Esophagus squamous epithelium (tissue), 5 donors: ENCODE measurements at places on chromosomes 4 and X. TPM values are rescaled to one million over a fixed set of nuclear protein-coding genes. Genes with fewer than 3 reads are reported as not detected.

DNA sequence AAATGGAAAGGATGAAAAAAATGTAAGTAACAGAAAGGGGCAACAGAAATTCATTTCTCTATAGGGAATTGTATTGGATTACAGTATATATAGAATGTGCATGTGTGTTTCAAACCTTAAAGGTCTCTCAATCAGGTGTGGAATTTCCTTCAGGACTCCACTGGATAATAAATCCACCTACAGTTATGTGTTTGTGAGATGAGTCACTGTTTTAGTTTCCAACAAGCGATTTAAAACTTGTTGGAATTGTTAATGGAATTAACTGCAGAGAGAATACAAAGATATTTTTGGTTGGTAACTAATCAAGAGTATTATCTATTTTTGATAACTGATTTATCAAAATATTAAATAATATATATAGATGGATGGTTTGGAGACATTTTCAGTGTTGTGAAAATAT lies 32.8 kb downstream of the CEP44 start:
- H3K4me1 ChIP-seq: no peaks in the 10 kb centered on the region
- H3K27ac ChIP-seq: no peak overlapping the region
- H3K27me3 ChIP-seq: no peaks in the 10 kb centered on the region
- H3K4me3 ChIP-seq: no peak overlapping the region
- no peak for DNase-seq

DNA sequence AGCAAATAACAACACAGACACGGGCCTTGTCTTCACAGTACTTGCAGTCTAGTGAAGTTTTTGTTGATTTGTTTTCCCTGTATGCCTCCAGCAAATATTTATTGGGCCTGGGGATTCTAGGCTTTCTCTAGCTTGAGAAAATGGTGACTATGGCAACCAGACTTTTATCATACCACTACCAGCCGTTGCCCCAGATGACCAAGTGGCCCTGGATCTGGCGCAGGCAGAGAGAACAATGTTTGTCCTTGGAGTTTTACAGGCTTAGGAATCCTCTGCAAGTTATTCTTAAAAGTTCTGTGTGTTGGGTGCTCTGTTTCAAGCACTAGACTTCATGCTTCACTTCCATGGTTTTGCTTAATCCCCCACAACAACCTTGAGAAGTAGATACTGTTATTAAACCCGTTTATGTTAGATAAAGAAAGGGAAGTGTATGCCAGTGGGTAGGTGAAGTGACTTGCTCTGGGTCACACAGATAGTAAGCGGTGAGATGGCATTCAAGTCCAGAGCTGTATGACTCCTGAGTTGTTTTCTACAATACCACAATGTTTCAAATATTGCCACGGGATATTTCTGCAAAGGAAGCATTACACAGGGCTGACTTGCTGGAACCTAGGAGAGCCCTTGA lies 94.6 kb downstream of the AKAP4 start:
- no peak overlapping the region for H3K27ac ChIP-seq
- H3K36me3 ChIP-seq: no peaks in the 10 kb centered on the region
- no peaks in the 10 kb centered on the region for H3K4me1 ChIP-seq
- no peaks in the 10 kb centered on the region for H3K27me3 ChIP-seq
- DNase-seq: no peak

GRCh38 chr4:1337376-1337831 lies 9.6 kb upstream of the UVSSA start:
- H3K27me3 ChIP-seq: no peaks in the 10 kb centered on the region
- peak overlapping the region; percentile 63 for H3K27ac ChIP-seq
- peaks cover 39% of the 10 kb centered on the region for H3K36me3 ChIP-seq
- H3K4me1 ChIP-seq: peaks cover 23% of the 10 kb centered on the region
- no peak overlapping the region for H3K4me3 ChIP-seq

DNA sequence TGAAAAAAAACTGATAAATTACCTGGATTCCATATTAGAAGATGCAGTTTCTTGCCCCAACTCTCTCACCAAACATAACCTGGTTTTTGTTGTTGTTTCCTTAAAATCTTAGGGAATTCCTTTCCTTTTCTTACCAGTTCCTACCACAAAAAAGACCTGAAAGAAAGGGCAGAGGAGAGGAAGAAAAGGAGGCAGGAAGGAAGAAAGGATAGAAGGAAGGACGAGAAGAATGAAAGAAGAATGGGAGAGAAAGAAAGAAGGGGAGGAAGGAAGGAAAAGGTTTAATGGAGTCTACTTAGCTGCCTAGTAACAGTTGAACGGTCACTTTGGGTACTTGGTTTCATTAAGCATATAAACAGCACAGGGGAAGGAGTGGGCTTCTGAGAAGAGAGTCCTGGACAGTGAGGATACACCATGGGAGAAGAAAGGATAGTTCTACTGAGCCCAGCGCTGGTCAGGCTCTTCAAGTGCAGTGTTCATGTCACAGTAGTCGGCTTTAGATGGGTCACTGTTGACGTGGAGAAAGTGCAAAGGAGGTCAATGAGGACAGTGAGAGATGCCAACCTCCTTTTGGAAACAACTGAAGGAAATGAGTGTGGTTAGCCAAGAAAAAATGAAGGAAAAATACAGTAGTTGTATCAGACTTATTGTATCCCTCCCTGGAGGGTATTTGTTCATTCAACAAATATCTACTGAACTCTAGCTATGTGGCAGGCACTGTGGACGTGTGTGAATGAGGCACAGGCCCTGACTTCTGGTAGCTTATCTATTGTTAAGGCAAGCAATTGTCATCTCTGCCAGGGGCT lies 1.1 kb upstream of the CHIC2 start:
- peaks cover 58% of the 10 kb centered on the region for H3K4me1 ChIP-seq
- no peaks in the 10 kb centered on the region for H3K36me3 ChIP-seq
- H3K27me3 ChIP-seq: no peaks in the 10 kb centered on the region

DNA sequence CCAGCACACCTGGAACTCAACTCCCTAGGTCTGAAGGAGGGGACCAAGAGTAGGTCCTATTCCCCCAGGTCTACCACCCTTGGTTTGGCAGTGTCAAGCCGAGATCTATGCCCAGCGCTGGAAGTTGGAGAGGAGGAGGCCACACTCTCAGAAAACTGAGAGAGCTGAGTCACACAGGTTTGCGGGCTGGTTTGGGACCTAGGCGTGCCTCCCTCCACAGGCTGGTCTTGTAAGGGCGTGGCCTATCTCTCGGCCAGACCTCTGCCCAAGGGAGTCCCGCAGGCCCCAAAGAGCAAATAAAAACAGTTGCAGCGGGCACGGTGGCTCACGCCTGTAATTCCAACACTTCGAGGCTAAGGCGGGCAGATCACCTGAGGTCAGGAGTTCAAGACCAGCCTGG lies 52.9 kb upstream of the INTU start:
- H3K27ac ChIP-seq: no peak overlapping the region
- no peaks in the 10 kb centered on the region for H3K36me3 ChIP-seq
- no peak overlapping the region for H3K4me3 ChIP-seq
- no peaks in the 10 kb centered on the region for H3K4me1 ChIP-seq
- DNase-seq: no peak

- no peak overlapping the region for H3K27ac ChIP-seq
- H3K4me3 ChIP-seq: no peak overlapping the region
- H3K36me3 ChIP-seq: no peaks in the 10 kb centered on the region
- no peak for DNase-seq
- H3K4me1 ChIP-seq: peaks cover 97% of the 10 kb centered on the region
Measured at GRCh38 chrX:107734646-107735045, 40.9 kb downstream of the TSC22D3 start.

DNA sequence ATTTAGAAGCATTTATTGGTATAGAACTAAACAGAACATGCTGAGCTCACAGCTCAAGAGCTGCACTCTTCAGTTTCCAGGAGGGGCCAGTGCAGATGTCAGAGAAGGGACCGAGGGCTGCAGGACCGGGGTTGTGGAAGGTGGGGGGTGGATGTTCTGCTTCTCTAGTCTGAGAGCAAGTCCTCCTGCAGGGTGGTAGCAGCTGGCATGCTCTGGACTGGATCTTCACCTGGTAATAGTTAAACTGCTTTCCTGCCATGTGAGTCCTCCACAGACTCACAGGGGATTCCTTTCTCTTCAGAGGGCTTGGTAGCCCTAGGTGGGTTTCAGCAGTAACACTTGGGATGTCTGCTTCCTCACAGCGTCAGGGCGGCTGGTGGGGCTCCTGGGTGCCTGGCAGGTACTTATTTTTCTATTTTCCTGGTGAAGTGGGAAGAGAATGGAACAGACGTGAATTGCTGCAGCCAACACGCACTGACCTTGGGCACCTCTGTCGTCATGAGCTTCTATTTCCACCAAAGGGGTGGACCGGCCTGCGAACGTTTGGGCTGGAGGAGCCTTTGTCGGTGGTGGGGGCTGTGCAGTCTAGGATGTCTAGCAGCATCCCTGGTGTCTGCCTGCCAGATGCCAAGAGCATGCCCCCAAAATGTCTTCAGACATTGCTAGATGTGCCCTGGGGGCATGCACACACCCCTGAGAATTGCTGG lies 2.5 kb downstream of the MAEA start:
- H3K36me3 ChIP-seq: peaks cover 14% of the 10 kb centered on the region
- H3K4me3 ChIP-seq: no peak overlapping the region
- no peak overlapping the region for H3K27ac ChIP-seq
- no peak for DNase-seq
- peaks cover 31% of the 10 kb centered on the region for H3K4me1 ChIP-seq

GRCh38 chrX:140766024-140766611 lies 56.6 kb downstream of the LINC00632 start:
- H3K36me3 ChIP-seq: no peaks in the 10 kb centered on the region
- H3K27me3 ChIP-seq: peaks cover 13% of the 10 kb centered on the region
- DNase-seq: no peak
- no peak overlapping the region for H3K4me3 ChIP-seq
- H3K4me1 ChIP-seq: no peaks in the 10 kb centered on the region

- no peak for DNase-seq
- no peak overlapping the region for H3K4me3 ChIP-seq
- H3K36me3 ChIP-seq: no peaks in the 10 kb centered on the region
- no peaks in the 10 kb centered on the region for H3K27me3 ChIP-seq
- H3K4me1 ChIP-seq: no peaks in the 10 kb centered on the region
- H3K27ac ChIP-seq: no peak overlapping the region
Measured at GRCh38 chr4:17657849-17658248, 43.4 kb downstream of the MED28 start.

DNA sequence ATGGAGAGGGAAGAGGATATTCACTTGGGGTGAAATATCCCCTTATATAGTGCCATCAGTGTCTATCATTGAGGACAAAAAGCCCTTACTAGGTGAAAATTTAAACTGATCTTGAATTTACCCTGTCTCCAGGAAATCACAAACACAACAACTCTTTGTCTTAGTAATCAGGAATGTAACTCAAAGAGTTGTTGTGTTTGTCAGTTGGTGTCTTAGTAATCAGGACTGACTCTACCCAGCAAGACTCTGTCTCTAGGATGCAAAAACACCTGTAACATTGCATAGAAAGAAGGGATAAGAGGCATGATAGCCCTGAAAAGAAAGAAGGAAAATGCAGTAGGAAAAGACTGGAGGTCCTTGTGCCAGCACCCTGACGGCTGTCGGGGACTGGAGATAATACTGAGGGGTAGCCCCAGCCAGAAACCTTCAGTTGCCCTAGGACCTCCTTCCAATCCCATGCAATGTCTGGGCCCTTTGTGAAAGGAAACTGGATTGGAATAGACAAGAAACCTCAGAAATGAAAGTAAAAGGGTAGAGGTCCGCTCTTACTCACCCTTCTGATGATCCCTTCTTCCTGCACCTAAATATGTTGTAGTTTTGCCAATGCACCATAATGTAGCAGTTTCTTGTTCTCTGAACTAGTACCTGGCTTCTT lies 45.3 kb downstream of the HMGB2 start:
- DNase-seq: no peak
- no peak overlapping the region for H3K27ac ChIP-seq
- H3K27me3 ChIP-seq: no peaks in the 10 kb centered on the region
- no peak overlapping the region for H3K4me3 ChIP-seq

DNA sequence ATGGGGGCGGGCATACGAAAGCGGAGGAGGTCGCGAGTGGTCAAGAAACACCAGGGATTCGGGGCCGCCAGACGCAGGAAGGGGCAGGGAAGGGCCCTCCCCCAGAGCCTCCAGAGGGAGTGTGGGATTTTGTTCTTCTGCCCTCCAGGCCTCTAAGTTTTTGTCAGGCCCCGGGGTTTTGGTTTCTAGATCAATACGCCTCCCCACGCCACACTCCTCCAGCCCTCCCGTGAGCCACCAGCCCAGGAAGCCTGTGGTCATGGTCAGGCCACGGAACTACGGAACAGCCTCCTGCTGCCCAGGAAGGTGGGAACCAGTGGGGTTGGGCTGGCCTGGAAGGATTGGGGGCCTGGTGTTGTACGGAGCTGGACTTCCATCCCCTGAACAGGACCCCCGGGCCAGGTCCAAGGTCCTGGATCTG lies 38.4 kb downstream of the CPLX1 start:
- H3K27me3 ChIP-seq: peaks cover 78% of the 10 kb centered on the region
- DNase-seq: no peak
- no peaks in the 10 kb centered on the region for H3K36me3 ChIP-seq
- no peak overlapping the region for H3K27ac ChIP-seq
- H3K4me3 ChIP-seq: no peak overlapping the region

- H3K4me1 ChIP-seq: no peaks in the 10 kb centered on the region
- no peaks in the 10 kb centered on the region for H3K27me3 ChIP-seq
- H3K4me3 ChIP-seq: no peak overlapping the region
- H3K27ac ChIP-seq: no peak overlapping the region
Measured at GRCh38 chr4:15799701-15800100, 21.6 kb downstream of the CD38 start.

DNA sequence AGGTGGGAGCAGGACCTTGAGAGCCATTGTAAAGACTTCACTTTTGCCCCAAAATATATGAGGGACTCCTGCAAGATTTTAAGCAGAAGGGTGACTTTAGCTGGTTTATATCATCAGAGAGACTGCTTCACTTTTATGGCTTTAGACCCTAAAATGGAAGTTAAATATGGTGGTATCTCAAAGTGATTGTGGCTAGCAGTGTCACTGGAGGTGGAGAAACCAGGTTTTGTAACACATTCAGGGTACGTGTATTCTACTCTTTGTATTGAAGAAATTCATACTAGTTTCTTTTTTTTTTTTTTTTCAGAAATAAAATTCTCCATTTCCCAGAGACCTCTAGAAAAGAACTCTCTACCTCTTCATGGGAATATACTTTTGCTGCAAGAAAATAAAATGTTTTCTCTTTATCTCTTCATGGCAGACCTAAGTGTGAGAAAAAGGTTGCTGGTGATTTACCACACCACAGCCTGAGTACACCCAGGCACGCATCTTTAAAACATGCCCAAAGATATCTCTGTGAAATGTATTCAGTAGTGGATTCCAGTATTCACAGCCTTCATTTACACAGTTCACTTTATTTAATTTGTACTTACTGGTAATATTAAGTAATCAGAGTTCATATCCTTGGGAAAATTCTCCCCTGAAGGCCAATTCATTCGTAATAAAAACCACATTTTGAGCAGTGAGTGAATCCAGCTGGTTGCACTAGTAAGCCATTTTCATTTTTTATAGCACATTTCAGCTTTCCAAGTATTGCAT lies 74.3 kb upstream of the GUCY1A1 start:
- no peak overlapping the region for H3K4me3 ChIP-seq
- DNase-seq: no peak
- H3K27me3 ChIP-seq: no peaks in the 10 kb centered on the region
- no peaks in the 10 kb centered on the region for H3K4me1 ChIP-seq

ARAP2 gene
- 62.4 TPM for total RNA-seq

- H3K4me3 ChIP-seq: no peak overlapping the region
- peaks cover 5% of the 10 kb centered on the region for H3K4me1 ChIP-seq
- no peaks in the 10 kb centered on the region for H3K36me3 ChIP-seq
- DNase-seq: no peak
- H3K27ac ChIP-seq: peak overlapping the region; percentile 64
Measured at GRCh38 chr4:78661086-78661690, 109.6 kb downstream of the ANXA3 start.

GRCh38 chr4:139823746-139824145 lies 158.1 kb downstream of the MGST2 start:
- DNase-seq: no peak
- H3K27ac ChIP-seq: no peak overlapping the region
- no peaks in the 10 kb centered on the region for H3K36me3 ChIP-seq
- no peak overlapping the region for H3K4me3 ChIP-seq
- H3K4me1 ChIP-seq: no peaks in the 10 kb centered on the region

COX7B2 gene
- not detected for total RNA-seq
